ENCODE measurements at places on chromosomes 11 and 22.
A peak's percentile ranks its signal among the peaks of the same experiment; 100 is the strongest.

DNA sequence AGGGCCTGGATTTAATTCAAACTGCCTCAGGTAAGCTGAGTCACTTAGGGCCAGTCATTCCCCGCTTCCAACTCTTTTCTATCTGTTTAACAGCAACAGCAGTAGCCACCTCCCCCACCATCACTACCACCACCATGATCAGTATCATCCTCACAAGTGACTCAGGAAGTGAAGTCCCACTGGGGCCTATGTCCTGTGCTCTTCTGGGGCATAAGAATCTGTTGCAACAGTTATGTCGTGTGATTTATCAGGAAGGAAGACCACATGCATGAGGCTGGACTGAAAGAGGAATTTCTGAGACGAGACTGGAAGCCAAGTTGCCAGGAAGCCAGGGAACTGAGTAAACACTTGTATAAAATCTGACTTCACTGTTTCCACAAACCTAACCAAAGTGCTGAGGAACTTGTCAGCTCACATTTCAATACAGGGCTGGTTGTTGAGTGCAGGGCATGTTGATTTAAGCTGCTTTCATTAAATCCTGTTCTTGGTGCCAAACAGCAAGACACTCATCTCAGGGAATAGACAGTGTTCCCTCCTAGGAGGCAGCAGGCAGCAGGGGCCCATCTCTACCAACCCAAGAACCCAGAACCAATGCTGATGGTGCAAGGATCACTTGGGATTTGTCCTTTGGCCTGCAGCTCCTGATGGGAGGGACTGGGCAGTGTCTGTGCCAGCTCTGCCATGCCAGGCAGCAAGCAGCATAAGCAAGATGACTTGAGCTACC lies 226.7 kb upstream of the NARS2 start:
- peak; percentile 96 for DNase-seq

DNA sequence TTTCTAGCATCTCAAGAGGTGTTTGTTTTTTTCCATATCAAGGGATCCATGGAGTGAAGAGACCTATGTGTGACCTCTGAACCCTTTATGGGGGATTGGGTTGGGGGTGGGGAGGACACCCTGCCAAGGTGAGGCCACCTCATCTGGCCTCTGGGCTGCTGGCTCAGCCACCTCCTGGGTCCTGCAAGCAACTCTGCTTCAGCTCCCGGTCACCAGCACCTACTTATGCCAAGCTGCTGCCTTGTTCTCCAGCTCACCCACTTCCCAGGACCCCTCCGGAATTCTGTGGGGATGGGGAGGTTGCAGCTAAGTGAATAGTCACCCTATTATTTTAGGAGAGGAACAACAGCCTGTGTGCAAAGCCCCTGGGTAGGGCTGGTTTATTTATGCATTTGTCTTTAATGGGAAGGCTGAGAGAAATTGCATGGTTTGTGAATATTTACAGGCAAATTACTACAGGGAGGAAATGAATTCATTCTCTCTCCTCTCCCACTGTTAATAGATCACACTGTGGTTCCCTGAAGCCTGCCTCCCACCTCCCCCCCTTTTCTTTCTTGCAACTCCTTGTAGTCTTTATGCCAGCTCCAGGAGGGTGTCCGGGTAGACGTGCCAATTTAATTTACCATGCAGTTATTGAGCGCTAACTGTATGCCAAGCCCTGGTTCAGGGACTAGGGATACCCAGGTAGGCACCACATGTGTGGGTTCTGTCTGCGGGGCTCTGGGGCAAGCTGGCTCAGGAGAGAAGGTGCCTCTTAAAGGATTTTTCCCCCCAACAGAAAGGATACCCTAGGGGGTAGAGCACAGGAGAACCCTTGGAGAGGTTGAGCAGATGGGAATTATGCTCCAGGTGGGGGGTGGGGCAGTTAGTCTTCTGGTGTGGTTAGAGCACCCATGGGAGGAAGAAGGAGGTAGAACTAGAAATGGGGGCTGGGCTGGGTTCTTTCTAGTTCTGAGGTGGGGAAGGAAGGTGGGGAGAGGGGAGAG lies 50.7 kb downstream of the TSPAN18 start:
- no peak for DNase-seq

DNA sequence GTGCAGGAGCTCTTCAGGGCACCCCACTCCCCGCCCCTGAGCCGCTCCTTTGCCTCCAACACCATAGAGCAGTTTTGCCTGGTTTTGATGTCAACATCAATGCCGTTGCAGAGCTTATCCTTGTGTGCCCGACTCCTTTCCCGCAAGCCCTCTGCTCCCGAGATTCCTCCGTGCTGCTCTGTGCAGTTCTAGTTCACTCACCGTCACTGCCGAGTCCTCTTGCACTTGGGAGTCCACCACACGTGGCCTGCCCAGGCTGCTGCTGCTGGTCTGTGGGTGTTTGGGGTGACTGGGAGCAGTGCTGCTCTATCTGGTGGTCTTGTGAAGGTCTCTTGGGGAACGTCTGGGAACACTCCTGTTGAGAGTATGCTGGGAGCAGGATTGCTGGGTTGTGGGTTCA lies 63.8 kb upstream of the ANO1 start:
- no peak for DNase-seq

DNA sequence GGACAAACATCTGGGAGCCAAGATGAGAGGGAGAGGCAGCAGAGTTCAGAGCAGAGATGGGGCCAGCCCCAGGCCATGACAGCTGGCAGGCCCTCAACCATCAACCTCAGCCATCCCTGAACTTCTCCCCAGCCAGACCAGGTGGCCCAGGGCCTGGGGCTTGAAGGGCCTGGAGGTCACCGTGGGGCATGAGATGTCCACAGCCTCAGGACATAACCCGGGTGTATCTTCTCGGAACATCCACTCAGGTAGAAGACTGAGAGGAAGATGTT lies 12.4 kb upstream of the SLC39A13 start:
- no peak for DNase-seq

GRCh38 chr11:75514596-75514995 lies 11.1 kb downstream of the GDPD5 start:
- DNase-seq, result no peak

DNA sequence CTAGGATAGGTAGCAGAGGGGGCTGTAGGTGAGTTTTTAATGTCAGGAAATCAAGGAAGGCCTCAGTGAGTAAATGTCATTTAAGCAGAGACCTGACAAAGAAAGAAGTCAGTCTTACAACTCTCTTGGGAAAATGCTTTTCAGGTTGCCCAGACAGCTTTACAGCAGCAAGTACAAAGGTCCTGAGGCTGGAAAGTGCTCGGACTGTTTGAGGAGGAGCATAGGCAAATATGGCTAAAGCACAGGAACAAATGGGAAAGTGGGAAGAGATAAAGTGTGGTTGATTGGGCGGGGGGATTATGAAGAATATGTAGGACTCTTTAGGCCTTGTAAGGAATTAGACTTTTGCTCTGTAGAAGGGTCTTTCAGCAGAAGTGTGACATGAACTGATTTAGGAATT lies 125.4 kb downstream of the ARHGAP42 start:
- no peak for DNase-seq

DNA sequence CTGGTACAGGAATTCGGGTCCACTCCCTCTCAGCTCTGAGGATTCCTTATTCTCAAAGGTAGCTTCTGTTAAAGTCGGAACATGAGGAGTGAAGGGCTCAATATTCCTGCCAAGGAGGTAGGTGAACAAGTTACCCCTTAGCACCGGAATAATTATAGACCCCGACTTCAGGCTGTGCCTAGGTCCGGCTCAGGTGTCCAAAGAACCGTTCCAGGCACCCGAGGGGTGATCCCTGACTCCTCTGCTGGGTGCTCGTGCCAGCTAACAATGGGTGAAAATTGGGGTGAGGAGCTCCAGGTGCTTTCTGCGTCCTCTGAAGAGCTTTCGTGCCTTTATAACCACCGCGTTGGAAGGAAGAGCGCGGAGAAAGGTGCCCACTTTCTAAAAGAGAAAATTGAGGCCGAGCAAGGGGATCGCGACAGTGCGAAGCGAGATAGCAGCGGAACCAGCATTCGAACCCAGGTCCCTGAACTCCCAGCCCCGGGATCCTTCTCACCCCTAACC lies 393 bp downstream of the CYB561A3 start:
- DNase-seq, result no peak

DNA sequence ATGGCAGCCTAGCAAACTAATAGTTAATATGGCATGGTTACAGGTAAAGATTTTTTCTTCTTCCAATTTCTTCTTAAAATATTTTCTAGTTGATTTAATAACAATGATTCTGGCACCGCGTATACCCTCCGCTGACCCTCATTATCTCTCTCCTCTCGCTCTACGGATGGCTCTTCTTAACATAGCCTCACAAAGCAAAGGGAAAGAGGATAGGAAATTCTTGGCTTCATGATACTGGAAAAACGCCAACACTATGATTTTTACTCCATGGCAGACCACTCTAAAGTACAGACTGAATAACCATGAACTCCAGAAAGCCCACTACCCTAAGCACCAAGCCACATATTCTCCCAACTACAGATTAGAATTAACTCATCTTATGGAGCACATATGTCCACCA lies 6.1 kb downstream of the PI4KA start:
- DNase-seq, result no peak

GRCh38 chr11:60343094-60343704 lies 16.1 kb downstream of the MS4A6E start:
- no peak for DNase-seq

DNA sequence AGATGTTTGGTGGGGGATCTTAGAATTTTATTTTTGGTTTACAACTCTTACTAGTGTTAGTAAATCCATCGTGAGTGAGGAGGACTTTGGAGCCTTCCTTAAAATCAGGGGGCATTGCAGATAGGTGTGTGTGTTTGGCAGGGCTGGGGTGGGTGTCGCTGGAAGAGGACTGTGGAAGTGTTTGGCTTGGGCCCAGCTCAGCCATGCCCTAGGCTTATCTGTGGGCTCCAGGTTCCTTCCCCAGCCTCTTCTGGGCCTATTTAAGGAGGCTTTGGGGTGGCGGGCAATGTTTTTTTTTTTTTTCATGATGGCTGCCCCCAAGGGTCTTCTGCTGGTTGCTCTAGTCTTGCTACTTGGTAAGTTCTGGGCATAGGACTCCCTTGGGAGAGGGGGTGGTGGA lies 22.1 kb downstream of the MTFP1 start:
- DNase-seq, result no peak

DNA sequence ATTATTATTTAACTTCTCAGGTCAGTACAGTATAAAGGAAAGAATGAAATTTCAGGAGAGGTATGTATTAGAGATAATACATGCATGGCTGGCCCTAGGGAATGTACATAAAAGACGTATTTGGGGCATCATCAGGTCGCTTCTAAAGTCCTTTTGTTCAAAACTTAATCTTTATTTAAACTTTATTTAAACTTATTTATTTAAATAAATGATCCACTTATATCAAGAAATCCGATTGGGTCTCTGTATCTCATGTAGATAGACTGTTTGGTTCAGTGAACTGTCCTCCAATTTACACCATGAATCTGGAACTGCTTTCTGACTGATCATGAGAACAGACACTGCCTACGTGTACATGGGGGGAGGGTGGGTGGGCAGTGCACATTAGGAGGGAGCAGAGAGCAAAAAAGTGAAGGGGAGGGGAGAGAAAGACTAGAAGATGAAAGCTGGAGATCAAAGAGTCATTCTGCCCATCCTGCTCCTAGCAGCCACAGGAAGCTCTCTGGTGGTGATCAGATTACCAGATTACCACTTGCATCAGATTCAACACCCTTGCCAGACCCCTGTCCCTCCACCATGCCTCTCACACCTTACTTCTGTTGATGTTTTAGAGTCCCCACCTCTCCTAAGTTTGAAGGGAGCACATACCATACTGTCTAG lies 92.1 kb upstream of the MTMR2 start:
- DNase-seq, result no peak

DNA sequence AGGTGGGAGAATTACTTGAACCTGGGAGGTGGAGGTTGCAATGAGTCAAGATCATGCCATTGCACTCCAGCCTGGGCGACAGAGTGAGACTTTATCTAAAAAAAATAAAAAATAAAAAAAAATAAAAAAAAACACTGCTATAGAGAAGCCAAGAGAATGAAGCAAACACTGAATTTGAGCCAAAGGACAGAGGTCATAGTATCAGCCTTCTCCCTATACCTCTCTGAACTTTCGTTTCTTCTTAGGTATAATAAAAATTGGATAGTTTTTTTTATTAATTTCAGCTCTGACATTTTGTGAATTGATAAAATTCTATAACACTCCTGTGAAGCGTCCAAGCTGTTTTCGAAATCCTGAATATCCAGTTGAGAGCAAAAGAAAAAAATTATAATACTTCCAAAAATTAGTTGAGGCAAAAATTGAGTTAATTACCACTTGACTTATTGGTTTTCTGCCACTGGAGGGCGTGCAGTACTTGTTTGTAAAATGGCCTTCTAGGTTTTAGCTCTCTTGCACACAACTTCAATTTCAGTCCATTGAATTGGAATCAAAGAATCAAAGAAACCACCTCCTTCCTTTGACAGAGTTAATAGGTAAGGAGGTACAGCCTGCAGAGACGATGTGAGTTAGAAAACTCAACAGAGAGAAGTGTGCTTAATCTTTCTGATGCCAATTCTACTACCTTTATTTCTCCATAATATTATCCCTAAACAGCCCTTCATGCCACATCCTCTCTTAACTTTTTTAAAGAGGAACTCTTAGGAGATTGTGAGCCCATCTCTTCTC lies 143.2 kb downstream of the BBOX1 start:
- DNase-seq, result peak; percentile 79

DNA sequence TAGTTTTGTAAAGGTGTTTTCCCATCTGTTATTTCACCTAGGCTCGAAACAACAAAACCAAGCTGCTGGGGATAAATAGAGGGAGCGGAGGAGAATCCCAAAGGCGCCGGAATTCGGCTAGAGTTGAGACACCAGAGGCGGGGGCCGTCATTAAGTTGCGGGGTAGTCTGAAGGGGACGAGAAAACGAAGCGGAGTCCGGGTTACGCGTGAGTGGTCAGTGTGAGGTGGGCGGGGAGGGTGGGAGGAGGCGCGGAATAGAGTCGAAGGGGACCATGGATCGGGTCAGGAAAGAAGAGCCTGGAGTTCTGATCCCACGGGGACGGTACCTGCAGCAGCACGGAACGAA lies 361 bp downstream of the SRPRA start:
- DNase-seq, result no peak

- DNase-seq, result no peak
Observed at GRCh38 chr22:41920271-41920976, 5.5 kb upstream of the SHISA8 start.

DNA sequence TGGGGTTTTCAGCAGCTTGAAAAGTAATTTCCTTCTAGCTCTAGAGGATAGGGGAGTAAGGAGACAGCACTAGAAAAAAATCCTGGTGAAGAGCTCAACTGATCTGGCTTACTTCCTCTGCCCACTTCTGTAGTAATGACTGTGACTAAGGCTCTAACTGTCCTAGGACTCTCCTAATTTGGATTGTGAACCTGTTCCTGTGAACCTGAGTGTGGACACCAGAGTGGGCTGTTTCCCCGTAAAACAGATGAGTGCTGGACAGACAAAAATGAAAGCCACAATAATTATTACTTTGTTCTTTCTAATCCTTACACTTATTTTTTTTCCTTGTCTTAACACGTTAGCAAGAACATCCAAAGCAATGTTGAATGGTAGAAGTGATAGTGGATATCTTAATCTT lies 154.1 kb downstream of the AASDHPPT start:
- peak; percentile 6 for DNase-seq

- no peak for DNase-seq
Observed at GRCh38 chr11:39304586-39304985, 2154.9 kb downstream of the LRRC4C start.

GRCh38 chr22:40178417-40179409 lies 988 bp downstream of the TNRC6B start:
- peak; percentile 57 for DNase-seq

GRCh38 chr11:36211761-36212430 lies 77.3 kb downstream of the COMMD9 start:
- no peak for DNase-seq

GRCh38 chr11:72103754-72104167 lies 664 bp upstream of the LAMTOR1 start:
- no peak for DNase-seq
